ENCODE measurements at places on chromosomes 6 and 20. TPM values are rescaled to one million over a fixed set of nuclear protein-coding genes. Genes with fewer than 3 reads are reported as not detected.

CTCFL gene
- total RNA-seq = not detected

DNA sequence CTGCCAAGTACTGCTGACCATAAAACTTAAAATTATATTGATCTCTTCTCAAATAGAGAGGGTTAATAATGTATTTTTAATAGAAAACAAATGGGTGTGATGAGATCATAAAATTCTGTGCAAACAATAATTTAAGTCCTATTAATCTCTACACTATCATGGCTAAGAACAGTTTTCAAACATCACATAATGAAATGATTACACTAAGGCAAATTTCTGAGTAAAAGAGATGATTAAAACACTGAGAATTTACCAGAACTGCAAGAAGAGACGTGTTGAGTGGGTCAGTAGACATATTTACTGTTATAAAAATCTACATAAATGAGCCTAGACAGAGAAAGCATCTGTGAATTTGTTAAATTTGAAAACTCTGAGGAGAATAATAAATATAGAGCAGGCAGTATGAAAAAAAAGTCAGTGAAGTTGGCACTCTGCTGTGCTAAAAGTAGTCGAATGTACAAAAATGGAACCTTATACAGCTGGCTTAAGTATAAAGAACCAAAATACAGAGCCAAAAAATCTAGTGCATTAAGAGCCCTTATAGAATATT, 302.6 kb upstream of the MANEA start:
- H3K27me3 ChIP-seq = no peaks in the 10 kb centered on the region
- H3K27ac ChIP-seq = no peak overlapping the region
- no peak for DNase-seq
- no peak overlapping the region for H3K4me3 ChIP-seq

SNAI1 gene
- total RNA-seq = 1.9 TPM

AGER gene
- 882 TPM for total RNA-seq

SALL4 gene
- 0.09 TPM for total RNA-seq

NXT1 gene
- total RNA-seq = 14.8 TPM

DNA sequence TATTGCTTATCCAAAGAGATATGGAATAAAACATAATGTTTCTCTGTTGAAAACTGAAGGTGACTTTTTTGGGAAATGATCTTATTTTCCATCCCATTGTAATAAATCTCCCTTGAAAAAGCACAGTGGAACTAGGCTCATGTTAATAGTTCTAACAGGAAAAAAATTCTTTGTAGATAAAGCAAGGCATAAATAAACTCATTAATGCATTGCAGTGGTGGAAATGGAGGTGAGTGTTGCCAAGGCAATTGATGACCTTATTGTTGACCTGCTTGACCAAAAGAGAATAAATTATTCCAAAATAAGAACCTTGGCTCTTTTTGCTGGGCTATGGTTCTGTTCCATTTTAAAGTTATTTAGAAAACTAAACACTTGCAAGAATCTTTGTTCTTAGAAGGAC, 55.2 kb downstream of the TRMT11 start:
- H3K4me1 ChIP-seq = peaks cover 10% of the 10 kb centered on the region
- peak overlapping the region; percentile 48 for H3K27ac ChIP-seq
- H3K27me3 ChIP-seq = no peaks in the 10 kb centered on the region
- no peak for DNase-seq

DNA sequence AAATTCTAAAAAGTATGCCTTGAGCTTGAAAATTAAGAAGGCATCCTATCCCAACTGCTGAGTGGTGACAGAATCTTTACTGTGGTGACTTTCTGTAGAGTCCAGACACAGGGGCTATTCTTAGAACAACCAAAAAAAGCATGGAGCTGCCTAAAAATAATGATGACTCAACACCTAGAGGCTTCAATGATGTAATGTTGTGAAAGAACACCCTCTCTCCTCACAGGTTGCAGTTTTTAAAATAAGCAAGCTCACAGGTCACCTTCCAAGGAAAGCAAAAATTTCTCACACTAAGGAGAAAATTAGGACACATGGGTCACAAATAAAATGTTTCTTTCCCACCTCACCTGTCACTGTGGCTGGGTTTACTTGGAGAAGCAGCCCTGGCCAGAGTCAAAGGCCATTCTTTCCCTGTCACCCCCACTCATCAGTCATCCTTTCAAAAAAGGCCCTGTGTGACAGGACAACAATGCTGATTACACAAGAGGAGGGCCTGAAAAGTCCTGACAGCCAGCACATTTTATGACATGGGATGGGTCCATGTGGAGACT, 53.5 kb downstream of the RCAN2 start:
- H3K27me3 ChIP-seq = no peaks in the 10 kb centered on the region
- no peak for DNase-seq
- no peak overlapping the region for H3K4me3 ChIP-seq
- H3K27ac ChIP-seq = no peak overlapping the region
- peaks cover 4% of the 10 kb centered on the region for H3K4me1 ChIP-seq

RPS6KA2 gene
- total RNA-seq = 102 TPM

DNA sequence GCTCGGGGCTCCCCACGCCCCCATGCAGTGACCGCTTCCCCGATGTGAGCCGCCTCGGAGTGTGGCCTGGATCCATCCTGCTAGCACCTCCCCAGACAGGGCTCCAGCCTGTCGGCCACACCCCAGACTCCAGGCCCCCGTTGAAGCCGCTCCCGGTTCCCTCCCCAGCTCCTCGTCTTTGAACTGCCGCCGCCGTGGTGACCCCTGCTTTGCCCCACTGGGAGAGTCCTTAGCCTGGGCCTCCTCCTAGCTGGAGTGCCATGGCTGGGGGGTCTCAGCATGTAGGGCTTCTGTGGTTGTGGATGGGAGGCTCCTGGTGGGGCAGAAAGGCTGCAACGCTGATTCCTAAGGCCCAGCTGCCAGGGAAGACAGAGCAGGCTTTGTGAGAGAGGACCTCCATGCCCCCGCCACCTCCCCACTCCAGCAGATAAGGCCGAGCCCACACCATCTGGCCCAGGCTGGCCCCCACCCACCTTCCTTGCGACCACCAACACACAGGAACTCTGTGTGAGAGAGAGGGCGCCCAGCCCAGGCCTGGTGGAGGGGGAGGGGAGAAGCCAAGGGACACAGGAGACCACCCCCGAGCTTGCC, 11.4 kb downstream of the FOXS1 start:
- DNase-seq = no peak
- no peak overlapping the region for H3K27ac ChIP-seq
- H3K27me3 ChIP-seq = peaks cover 4% of the 10 kb centered on the region
- H3K36me3 ChIP-seq = no peaks in the 10 kb centered on the region

GRCh38 chr20:50426866-50427718, 83.1 kb upstream of the PTPN1 start:
- no peak overlapping the region for H3K27ac ChIP-seq
- no peak for DNase-seq
- peaks cover 43% of the 10 kb centered on the region for H3K4me1 ChIP-seq
- H3K27me3 ChIP-seq = no peaks in the 10 kb centered on the region
- H3K36me3 ChIP-seq = no peaks in the 10 kb centered on the region

CENPW gene
- 7.1 TPM for total RNA-seq

SLC22A7 gene
- not detected for total RNA-seq

DNA sequence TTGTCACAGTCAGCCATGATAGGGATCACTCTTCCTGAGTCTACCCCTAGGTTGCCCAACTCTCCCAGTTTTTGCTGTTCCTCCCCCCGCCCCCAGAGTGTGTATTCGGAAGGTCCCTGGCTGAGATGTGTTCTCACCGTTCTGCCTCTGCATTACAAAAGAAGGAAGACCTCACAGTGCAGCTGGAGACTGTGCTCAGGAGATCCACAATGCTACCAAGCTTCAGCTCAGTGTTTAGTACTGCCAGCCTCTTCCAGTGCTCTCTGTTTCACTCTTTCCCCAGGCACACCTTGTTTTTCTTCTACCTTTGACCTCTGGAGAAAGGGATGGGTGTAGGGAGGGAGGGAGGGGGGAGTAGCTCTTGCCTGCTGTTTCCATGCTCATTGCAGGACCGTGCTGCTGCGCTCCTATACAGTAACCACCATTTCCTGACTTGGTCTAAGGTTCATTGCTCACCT, 13.4 kb upstream of the MOCS1 start:
- no peaks in the 10 kb centered on the region for H3K27me3 ChIP-seq
- no peaks in the 10 kb centered on the region for H3K36me3 ChIP-seq
- H3K27ac ChIP-seq = no peak overlapping the region
- H3K4me3 ChIP-seq = no peak overlapping the region
- H3K4me1 ChIP-seq = peaks cover 3% of the 10 kb centered on the region

DNA sequence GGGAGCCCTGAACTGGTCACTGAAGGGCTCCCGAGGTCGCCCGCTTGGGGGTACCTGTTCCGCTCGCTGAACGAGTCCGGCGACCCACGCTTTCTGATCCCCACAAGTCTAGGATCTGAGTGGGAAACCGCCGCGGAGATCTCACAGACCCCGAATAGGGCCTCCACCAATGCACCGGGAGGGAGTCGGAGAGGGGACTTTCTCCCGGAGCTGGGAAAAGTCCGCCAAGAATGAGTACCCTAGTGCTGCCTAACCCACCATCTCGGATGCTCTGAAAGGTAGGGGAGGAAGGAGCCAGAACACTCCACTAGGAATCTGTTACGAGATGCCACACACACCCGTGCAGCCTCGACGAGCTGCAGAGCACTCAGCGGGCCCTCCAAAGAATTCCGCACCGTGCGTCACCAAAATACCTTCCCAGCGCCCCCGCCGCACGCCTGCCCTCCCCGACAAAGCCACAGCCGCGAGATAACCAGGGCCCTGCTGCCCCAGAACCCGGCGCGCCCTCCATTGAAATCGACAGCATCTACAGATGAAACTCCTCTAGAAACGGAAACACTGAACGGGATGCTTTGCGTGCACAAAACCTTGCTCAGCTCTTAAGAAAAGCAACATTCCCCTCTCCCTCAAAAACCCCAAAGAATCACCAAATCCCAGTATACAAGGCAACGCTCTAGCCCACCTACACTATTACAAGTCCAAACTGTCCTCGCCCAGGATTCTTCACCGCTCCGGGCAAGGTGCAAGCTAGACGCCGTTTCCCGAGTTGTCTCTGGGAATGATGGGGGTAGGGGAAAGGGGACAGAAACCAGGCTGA, 686 bp downstream of the COL12A1 start:
- peak; percentile 67 for DNase-seq
- peak overlapping the region; percentile 57 for H3K4me3 ChIP-seq
- H3K27ac ChIP-seq = peak overlapping the region; percentile 69

ADGB gene
- 6.2 TPM for total RNA-seq

DPPA5 gene
- total RNA-seq = not detected

- peaks cover 9% of the 10 kb centered on the region for H3K4me1 ChIP-seq
- no peak overlapping the region for H3K27ac ChIP-seq
- peaks cover 30% of the 10 kb centered on the region for H3K27me3 ChIP-seq
Observed at GRCh38 chr6:125742464-125743120, 6.8 kb upstream of the HEY2 start.

DNA sequence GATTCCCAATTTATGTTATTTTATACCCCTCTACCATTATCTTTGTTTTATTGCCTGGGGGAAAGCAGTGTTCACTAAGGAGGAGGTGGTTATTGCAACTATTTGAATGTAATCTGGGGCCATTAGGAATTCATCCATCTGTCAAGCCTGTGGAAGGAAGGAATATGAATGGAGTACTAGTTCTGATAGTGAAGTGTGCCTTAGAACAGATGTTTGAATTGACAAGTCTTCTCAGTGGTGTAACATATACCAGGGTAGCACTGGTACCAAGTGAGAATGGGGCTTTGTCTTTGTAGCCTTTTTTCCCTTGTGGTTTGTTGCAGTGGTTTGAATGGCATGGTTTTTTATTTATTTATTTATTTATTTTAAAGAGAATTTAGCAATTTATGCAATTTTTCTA, 27.9 kb upstream of the HDAC2 start:
- H3K27me3 ChIP-seq = no peaks in the 10 kb centered on the region
- no peak overlapping the region for H3K4me3 ChIP-seq
- DNase-seq = no peak
- H3K27ac ChIP-seq = no peak overlapping the region

LY86 gene
- 20.2 TPM for total RNA-seq

NELFCD gene
- total RNA-seq = 54.1 TPM

INSM1 gene
- not detected for total RNA-seq

KCNQ2 gene
- total RNA-seq = not detected

BPIFA1 gene
- 28.4 TPM for total RNA-seq

DNA sequence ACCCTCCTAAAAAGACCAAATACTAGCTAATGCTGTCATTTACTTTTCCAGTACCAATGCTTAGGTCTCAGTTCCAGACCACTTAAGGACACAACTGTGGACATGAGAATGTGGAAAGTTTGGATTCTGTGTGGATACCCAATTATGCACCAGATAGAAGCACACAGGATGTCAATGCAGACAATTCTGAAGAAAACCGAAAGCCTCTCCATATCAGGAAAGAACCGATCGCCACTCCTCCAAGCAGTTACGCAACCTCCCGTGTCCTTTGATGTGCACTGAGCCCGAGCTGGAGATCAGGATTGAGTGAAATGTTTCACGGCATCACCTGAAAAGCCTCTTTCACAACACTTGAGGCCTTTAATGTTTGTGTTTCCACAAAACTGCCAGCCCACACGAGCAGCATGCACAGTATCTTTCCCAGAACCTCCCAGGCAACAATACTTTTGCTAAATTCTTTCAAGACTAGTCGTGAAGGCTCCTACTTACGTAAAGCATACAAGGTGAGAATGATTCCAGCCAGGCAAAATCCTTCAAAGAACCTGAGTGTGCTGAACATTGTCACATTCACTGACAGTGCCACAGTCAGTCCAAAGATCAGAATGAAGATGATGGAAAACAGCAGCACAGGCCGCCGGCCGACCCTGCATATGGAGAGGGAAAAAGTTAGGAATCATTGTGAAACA, 47.0 kb downstream of the SLC22A23 start:
- DNase-seq = peak; percentile 78
- H3K27ac ChIP-seq = peak overlapping the region; percentile 66
- H3K27me3 ChIP-seq = no peaks in the 10 kb centered on the region
- H3K4me1 ChIP-seq = peaks cover 28% of the 10 kb centered on the region
- H3K4me3 ChIP-seq = no peak overlapping the region

- H3K4me3 ChIP-seq = no peak overlapping the region
- no peaks in the 10 kb centered on the region for H3K4me1 ChIP-seq
- H3K27ac ChIP-seq = no peak overlapping the region
- no peaks in the 10 kb centered on the region for H3K36me3 ChIP-seq
- no peaks in the 10 kb centered on the region for H3K27me3 ChIP-seq
- no peak for DNase-seq
Observed at GRCh38 chr6:35436071-35436857, 15.9 kb upstream of the FANCE start.

DNA sequence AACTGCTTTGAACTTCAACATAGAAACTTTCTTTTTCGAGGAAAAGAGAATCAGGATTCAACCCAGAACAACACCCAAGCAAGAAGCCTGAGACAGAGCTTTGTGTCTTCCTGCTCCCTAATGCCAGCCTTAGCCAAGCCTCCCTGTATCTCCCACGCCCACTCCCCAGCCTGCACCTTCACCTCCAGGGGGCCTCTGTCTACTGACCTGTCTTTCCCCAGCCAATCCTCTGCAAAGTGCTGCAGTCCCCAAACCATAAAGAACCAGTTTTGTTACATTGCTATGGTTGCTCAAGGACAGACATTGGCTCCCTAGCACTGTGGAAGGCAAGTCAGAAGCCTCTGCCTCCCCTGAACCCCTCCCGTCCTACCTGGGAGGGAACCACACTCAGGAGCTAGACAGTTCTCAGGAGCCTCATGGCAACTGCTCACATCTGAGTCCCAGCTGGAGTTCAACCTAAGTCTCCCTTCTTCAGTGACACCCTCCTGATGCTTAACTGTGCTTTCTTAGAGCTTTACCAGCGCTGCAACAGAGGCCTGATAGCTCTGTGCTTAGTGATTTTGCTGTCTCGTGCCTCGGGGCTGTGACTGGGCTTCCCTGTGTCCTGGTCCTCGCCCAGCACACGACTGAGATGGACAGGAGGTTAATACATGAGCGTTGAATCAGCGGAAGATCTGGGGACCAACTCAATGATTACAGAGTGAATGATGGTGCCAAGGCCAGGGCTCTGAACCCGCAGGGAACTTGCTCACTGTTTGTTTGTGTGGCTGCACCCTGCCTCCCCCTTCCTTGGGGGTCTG, 101.5 kb upstream of the DUSP22 start:
- no peak overlapping the region for H3K27ac ChIP-seq
- no peak overlapping the region for H3K4me3 ChIP-seq
- H3K36me3 ChIP-seq = no peaks in the 10 kb centered on the region
- DNase-seq = peak; percentile 22

All from lower lobe of right lung (tissue), 2 donors.